ENCODE measurements at places on chromosomes 7 and 10.

DNA sequence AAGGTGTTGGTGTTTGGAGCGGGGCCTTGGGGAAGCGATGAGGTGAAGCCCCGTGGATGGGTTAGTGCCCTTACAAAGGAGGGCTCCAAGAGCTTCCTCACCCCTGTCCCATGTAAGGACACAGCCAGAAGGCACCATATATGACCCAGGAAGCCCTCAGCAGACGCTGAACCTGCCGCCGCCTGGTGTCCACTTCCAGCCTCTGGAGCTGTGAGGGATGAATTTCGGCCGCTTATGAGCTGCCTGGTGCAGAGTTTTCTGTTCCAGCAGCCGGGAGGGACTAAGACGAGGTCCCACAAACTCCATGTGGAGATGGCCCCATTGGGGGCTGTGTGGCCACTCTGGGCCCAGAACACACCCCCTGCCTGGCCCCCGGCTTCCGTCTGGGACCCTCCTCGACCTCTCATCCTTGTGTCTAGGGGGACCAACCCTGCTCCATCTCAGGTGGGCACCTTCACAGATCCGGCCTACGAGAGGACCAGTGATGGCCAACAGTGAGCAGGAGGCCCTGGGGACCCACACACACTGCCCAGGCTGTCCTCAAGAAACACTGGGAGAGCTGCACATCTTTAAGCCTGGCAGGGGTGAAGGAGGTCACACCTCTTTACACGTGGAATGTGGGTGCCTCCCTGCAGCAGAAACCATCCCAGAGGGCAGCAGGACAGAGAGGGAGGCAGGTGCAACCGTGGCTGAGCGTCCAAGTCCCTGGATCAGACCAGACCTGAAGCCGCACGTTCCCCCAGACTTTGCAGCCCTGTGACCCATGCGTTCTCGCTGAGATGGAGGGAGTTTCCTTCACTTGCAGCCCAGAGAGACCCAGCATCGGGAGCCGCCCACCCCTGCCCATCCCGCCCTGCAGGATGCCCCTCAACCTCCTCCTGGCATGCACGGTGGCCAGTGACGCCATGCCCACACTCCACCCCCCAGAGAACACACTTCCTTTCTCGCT, 96.1 kb downstream of the PDGFA start:
- DNase-seq = no peak

GRCh38 chr10:59674215-59674836, 35.3 kb downstream of the SLC16A9 start:
- no peak for DNase-seq

- DNase-seq = no peak
Measured at GRCh38 chr7:36742911-36743775, 18.8 kb upstream of the AOAH start.

- no peak for DNase-seq
Measured at GRCh38 chr10:35636956-35637355, 5.1 kb downstream of the FZD8 start.

- DNase-seq = no peak
Measured at GRCh38 chr10:131574707-131575430, 263.3 kb upstream of the TCERG1L start.

DNA sequence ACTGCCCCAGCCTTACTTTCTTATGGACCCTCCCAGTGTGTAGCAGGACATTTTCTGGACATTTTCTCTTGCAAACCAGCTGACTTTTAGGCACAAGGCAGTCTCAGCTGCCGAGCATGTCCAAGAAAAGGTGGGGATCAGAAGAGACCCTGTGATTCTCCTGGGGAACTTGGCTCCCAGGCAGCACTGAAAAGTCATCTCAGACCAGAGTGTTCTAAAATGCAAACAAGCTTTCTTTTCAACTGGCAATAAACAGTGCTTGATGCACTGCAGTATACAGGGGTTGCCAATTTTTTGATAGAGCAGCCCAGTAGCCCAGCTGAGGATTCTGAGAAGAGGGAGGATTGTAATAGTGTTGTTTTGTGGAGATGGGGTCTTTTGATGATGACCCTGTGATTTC, 168.0 kb upstream of the PHYHIPL start:
- DNase-seq = no peak

All from activated CD4-positive, alpha-beta T cell treated with anti-CD3 and anti-CD28 coated beads, Interleukin-2, Interleukin-6, amounts not matched to agents 100 ng/mL and 50 ng/mL, durations not matched to agents 16 hours and 8 hours (primary cell).